ENCODE measurements at places on chromosomes 13 and 19.

DNA sequence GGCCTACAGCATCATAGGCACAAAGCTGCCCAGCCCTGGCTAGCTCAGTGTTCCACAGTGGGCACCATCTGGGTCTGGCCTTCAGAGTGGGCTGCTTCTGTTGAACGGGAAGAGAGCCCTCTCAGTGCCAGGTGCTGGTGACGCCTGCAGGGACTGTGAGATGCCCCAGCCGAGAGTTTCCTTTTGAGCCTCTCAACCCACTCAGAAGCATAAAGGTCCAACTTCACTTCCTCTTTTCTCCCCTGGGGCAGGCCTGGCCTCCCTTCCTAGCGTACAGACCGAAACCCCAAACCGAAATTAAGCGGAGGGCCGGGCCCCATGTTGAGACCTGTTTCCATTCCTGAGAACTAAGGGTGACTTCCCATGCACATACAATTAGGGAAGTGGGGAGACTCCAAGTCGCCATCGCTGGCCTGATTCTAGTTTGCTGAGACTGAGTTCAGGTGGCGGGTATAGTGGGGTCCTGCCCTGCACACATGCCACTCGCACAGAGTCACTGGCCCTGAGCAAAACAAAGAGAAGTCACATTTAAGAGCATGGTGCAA is 6.9 kb downstream of the RAB8A start:
- DNase-seq = peak; percentile 99

GRCh38 chr19:54916822-54917221 is 10.9 kb downstream of the NCR1 start:
- DNase-seq = peak; percentile 72

GRCh38 chr19:49157445-49158224 is at the start of gene TRPM4:
TSS of gene TRPM4 (plus strand) at chr19:49157792. CDS start at chr19:49157867, 75 bp downstream.
- peak; percentile 80 for DNase-seq

DNA sequence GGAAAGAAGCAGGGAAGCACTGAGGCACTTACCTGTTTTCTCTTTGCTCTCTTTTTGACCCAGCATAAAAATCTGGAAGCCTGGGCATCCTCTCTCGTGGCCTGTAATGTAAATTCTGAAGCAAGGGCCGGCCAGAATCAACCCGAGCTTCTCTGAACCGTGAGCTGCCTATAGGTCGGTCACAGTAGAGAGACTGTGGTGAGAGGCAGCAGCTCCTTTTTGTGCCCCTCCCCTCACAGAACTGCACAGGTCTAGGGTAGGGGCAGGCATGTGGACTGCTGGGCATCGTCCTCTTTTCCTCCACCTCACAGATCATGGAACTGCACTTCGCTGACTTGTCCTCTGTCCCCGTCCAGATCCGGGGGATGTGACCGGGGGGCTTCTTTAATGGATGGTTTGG is 12.5 kb downstream of the FAM124A start:
- DNase-seq = no peak
